NCI-H510A treated with DMSO at 0.1 percent for 48 hours (cell line): ENCODE measurements at places on chromosomes 4 and X.

- DNase-seq = no peak
Observed at GRCh38 chr4:55352726-55353125, 6.7 kb downstream of the SRD5A3 start.

DNA sequence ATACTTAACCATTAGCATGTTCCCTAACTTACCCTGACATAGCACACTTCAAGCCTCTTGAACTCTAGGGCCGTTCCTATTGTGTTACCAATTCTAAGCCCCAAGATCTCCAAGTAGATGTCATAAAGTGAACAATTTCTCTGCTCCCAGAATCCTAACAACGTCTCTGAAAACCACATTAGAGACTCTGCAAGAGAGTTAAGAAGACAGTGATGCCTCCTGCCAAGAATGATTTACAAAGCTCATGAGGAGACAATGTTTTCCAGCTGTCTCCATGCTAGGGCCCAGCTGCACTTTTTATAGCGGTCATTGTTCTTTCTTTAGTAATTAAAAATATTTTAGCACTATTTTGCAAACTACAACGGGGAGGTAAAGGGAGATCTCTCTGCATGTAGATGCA is 358.4 kb downstream of the PPP3CA start:
- no peak for DNase-seq

DNA sequence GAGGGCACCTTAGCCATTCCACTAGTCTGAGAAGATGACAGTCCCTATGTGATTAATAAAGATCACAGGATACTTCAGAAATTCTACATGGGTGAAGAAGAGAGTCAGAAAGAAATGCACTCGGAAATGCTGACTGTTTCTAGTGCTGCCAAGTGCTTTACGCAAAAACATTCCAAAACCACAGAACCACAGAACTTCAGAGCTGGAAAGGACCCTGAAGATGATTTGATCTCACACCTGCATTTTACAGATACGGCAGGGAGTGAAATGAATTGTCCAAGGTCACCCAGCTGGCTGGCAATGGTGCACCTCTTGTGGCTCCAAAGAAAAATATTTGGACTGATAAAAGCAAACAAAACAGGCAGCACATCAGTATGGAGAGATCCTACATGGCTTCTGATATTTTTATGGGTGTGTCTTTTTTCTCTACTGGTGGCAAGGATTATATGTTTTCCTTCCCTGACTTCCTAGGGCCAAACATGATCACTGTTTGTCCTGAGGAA is 115.9 kb downstream of the MAML3 start:
- DNase-seq = no peak

DNA sequence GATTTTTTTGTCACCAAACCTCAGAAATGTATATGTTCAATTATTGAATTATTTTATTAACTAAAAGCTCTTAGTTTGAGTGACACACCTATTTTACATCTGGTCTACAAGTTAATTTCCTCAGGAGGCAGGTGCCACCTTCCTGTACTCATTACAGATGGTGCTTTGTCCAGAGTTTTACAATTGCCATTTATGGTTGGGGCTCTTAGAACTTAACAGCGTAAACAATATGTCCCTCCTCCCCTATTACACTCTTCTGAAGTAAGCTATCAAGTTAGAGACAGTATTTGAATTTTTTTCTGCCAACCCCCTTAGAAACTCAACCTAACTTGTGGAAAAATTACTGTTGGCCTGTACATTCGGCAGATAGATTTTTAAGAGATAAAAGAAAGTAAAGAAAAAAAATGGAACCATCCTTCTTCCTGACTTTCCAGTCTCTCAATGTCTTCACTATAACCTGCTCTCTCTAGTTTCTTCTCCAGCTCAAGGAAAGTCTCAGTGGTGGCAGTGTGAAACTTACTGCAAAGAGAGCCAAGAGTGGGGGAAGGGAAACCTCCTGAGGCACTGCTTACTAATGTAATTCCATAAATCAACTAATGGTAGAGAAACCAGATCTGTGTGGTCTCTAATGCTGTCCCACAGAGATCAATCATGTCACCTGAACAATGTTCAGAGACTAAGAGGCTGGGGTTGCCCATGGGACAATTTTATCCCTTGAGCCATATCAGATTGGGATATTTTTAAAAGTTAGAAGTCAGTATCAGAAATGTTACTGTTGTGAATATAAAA is 7.8 kb downstream of the CXXC4 start:
- peak; percentile 55 for DNase-seq
